Esophagus squamous epithelium (tissue), 5 donors: ENCODE measurements at places on chromosomes 13 and 19.

- DNase-seq: no peak
Observed at GRCh38 chr13:91647361-91647990, 249.1 kb downstream of the GPC5 start.

- DNase-seq: no peak
Observed at GRCh38 chr13:98285852-98286594, 109.0 kb upstream of the RNF113B start.

DNA sequence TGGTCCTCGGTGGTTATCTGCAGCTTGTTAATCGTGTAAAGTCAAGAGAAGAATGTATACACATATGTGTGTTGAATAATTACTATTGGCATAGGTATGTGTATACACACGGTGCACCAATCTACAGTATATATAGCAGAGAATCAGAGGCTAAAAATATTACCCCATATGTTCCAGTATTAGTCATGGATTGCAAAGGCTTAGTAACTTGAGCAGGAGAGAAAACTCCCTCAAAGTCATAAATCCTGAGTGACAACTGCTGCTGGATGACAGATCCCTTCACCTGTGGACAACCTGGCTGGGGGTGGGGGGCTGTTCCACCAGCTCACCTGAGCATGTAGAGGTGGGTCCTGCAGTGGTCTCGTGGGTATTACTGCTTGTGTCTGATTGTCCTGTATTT lies 185.0 kb downstream of the ZNF536 start:
- DNase-seq: no peak

GRCh38 chr19:13997631-13997962 lies 8.5 kb downstream of the RFX1 start:
- no peak for DNase-seq

DNA sequence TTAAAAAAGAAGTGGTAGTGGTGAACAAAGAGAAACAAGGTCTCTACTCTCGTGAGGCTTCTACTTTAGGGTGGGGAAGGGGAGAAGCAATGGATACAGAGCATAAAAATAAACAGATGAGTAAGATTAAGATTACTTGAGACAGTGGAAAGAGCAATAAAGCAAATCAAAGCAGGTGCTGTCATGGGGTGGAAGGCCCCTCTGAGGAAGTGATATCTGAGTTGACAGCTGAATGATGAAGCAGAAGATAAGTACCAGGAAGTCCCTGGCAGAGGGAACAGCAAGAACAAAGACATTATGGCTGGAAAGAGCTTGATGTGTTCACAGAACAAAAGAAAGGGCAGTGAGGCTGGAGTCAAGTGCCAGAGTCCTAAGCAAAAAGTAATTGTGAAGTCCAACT lies 221.8 kb downstream of the ENOX1 start:
- DNase-seq: no peak

DNA sequence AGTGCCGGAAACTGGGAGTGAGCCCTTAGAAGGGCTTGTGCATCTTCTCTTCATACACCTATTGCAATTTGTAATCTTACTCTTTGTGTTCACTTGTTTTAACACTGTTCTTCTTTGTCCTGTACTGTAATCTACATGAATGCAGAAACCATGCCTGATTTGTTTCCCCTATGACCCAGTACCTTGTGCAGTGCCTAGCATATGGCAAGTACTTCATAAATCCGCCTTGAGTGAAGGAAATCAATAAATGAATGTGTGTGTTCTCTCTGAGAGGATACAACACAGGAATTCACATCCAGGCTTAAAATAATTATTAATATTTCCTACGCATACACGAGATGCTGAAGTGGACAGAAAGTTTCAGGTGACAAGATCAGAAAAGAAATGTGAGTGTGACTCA lies 172.6 kb downstream of the GPC6 start:
- no peak for DNase-seq

- no peak for DNase-seq
Observed at GRCh38 chr19:56423985-56424353, 19.8 kb downstream of the ZNF583 start.

- no peak for DNase-seq
Observed at GRCh38 chr13:99981735-99982035, at the start of gene ZIC2. Gene ZIC2, plus strand, starts transcription at chr13:99981784. Its CDS starts 281 bp downstream, at chr13:99982065.

DNA sequence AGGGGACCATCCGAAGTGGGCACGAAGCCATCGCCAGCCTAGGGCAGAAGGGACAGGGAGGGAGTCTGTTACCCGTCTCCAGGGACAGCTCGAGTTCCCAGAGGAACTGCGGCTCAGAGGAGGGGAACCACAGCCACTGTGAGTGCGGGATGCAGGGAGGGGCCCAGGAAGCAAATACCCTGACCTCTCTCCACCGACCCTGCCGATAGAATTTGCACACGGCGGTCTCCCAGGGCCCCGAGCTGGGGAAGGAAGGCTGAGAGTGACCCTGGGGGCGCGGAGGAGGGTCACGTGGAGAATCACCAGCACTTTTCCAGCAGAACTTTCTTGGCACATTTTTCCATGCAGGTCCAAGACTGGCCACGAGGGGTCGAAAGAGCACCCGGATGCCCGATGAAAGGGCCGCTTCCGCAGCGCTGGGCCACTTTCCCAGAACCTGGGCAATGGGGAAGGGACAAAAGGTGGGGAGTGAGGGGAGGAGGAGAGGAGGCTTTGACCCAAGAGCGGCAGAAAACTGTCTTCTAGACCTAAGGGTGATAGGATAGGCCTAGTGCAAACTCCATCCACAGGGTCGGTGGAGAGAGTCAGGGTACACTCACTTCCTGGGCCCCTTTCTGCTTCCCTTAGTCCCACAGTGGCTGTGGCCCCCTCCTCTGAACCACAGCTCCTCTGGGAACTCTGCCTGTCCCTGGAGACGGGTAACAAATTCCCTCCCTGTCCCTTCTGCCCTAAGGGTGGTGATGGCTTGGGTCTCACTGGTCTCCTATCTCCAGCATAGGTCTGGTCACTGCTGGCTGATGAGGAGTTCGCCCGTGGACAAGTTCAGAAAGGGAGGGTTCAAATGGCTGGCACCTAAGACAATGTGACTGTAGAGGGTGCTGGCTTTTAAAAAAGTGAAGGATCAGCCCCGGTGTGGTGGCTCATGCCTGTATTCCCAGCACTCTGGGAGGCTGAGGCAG lies 5.3 kb upstream of the GPR4 start:
- DNase-seq: no peak

DNA sequence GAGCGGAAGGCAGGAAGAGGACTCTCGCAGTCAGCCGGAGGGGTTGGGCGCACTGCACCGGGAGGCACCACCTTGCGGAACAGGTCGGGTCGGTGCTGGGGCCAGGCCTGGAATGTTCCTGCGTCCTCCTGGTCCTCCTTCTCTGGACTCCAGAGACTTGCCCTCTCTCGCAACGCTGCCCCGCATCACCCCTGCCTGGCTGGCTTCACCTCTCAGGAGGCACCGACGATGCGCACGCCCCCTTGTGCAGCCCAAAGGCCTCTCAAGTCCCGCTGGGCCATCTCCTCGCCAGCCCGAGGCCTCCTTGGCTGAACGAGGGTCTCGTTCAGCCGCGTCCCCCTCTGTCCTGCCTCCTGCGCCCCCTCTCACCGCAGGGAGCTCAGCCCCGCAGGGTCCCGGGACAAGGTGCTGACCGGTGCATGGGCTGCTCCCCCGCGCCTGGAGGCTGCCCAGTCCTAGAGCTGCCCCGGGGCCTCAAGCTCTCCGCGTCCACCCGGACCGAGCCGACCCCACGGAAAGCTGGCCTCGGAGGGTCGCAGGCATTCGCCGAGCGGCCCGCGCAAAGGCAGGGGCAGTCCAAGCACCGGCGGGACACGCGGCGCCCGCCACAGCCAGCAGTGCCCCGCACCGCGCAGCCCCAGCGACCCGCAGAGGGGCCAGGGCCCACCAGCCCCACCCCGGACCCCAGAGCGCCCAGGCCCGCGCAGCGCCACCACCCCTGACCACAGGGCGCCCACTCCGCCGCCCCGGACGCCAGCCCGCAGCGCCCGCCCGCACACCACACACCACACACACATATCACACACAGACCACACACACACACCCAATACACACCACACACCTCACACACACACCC lies 133.8 kb downstream of the CRYL1 start:
- no peak for DNase-seq

DNA sequence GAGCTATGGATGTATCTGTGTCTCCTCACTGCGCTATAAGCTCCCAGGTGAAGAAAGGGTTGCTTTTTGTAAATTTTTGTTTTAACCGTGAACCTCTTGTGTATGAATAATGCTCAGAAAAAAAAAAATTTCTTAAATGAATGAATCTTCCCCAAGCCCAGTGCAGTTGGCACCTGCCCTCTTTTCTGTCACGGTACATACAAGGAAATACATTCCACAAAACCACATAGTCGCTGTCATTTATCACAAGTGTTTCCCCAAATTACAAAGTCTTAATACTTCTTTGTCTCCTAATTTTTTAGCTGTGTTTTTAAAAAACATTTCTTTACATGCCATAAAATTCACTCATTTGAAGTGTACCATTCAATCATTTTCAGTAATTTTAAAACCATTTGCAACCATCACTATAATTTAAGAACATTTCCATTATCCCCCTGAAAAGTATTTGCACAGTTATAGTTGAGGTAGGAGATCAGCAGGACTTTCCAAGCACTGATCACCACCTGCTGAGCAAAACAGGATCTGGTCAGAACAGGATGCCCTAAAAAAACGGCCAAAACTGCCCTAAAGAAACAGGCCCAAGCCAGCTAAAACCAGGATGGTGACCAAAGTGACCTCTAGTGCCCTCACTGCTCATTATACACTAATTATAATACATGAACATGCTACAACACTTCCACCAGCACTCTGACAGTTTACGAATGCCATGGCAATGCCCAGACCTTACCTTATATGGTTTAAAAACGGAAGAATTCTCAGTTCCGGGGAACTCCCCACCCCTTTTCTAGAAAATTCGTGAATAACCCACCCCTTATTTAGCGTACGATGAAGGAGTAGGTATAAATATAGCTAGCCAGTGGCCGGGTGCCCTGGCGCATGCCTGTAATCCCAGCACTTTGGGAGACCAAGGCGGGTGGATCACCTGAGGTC lies 1.3 kb upstream of the TEX30 start:
- DNase-seq: no peak

DNA sequence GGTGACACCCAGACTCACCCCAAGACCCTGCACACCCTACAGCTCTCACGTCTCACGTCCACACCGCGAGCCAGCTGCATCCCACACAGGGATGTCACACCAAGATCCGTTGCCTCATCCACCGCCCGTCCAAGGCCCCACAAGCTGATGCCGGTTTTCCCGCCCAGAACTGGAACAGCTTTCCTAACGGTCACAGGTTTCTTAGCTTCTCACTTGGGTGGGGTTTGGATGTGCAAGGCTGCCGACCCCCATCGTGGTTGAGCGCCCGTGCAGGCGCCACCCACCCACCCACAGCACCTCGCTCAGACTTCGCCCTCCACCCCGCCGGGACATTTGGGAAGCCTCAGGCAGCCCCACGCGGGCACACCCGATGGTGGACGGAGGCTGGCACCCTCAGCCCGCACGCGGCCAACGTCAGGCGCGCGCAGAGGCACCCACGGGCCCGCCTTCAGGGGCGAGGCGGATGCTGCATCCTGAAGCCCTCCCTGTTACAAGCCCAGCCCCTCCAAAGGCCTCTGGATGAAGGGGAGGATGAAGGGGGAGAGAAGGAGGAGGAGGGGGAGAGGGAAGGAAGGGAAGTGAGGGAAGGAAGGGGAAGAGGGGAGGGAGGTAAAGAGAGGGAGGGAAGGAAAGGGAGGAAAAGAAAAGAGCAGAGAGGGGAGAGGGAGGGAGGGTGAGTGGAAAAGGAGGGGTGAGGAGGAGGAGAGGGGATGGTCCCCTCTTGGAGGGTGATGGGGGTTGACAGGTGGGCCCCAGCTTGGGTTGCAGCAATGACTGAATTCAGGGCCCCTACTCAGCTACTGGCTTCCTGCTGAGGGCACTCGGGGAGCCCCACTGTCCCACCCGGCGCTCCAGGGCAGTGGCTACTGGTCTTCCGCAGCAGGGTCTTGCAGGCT lies 12.8 kb downstream of the ONECUT3 start:
- no peak for DNase-seq

GRCh38 chr13:23806874-23807526 lies 82.2 kb downstream of the MIPEP start:
- DNase-seq: no peak

DNA sequence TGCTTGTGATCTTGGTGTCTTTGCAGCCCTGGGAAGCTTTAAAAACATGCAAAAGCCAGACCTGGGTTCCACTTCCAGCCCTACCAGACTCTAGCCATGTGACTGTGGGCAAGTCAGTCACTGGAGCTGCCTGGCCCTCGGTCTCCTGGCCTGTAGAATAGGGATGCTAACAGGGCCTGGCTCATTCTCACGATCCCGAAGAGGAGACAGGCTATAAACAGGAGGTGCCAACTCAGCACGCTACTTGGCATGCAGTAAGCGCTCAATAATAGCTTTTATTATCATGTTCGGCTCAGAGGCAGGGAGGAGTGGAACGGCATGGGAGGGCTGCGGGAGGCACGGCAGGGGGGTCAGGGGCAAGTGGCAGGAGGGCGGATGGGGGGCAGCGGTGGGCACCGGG lies 1.7 kb downstream of the CTXN1 start:
- no peak for DNase-seq

- no peak for DNase-seq
Observed at GRCh38 chr19:49741210-49741844, 21.8 kb downstream of the TSKS start.

- DNase-seq: no peak
Observed at GRCh38 chr19:13803038-13803437, 7.8 kb downstream of the ZSWIM4 start.

- no peak for DNase-seq
Observed at GRCh38 chr13:39586958-39587605, 15.9 kb downstream of the LHFPL6 start.

GRCh38 chr13:43983373-43983772 lies 103.7 kb downstream of the LACC1 start:
- DNase-seq: no peak

DNA sequence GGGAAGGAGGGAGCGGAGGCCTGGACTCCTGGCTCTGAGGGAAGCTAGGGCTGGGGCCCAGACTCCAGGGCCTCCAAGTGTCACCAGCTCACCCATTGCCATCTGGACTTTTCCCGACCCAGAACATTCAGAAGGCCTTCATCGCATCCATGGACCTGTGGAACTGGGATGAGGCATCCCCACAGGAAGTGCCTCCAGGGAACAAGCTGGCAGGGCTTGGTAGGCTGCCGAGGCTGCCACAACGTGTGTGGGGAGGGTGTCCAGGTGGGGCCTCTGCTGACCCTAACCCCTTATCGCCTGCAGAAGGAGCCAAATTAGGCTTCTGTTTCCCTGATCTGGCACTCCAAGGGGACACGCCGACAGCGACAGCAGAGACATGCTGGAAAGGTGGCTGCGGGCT lies 767 bp downstream of the ETV2 start:
- no peak for DNase-seq

DNA sequence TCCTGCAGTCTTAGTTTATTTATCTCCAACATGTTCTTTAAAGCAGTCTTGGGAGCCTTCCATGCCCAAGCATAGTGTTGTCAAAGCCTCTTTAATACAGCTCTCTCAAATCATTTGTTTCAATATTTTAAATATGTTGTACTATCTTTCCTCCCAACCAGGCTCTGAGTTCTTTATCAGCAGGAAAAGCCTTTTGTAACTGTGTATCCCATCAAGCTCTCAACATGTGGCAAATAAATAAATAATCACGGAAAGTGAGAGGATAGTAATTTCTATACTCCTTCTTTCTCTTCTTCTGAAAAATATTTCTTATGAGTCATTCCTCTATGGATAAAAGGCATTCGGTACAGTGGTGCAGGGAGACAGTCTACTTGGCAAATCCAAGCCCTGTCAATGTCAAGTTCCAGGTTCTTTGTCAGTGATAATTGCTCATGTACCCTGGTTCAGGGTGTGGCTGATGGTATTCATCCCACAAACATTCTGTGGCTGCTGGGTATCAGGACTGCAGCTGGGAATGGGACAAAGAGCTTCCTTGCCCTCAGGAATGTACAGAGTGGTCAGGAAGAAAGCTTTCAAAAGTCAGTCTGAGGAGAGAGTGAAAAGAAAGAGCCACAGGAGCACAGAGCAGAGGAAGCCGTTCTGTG lies 384.3 kb downstream of the EFNB2 start:
- DNase-seq: no peak
